ENCODE measurements at places on chromosomes 6 and 20. TPM values are rescaled to one million over a fixed set of nuclear protein-coding genes. Genes with fewer than 3 reads are reported as not detected.

Gene ADGRG6
- total RNA-seq: 3.3 TPM

Gene DTD1
- total RNA-seq: 135 TPM

Gene NRSN1
- not detected for total RNA-seq

Gene PACRG
- total RNA-seq: not detected

Gene TTLL9
- not detected for total RNA-seq

Gene ITCH
- total RNA-seq: 33.2 TPM

- DNase-seq: no peak
Measured at GRCh38 chr20:10864076-10864672, 190.4 kb upstream of the JAG1 start.

GRCh38 chr6:166592821-166593220, 6.3 kb upstream of the RAMACL start:
- DNase-seq: no peak

- DNase-seq: no peak
Measured at GRCh38 chr6:52306972-52307870, 22.7 kb upstream of the MCM3 start.

DNA sequence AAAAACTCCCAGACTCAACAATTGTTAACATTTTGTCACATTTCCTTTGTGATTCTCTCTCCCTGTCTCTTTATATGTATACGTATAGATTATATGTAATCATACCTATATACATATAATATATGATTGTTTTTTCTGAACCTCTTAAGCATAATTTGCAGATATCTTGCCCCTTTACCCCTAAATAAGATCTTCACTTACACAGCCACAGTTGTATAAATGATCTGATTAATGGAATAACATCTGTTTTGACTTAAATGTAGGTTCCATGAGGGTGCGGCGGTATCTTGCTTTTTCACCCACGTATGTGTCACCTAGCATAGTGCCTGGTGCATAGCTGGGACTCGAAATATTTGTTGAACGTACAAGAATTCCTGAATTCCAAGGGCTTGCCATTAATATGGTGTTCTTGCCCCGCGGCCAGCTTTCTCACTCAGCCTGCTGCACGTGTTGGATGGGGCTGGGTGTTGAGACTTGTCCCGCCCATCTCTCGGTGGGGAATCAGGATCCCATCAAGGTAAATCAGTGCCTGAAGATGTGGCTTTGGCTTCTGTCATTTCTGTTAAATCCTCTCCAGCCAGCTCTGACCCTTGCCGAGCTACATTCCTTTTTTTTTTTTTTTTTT, 10.4 kb upstream of the MANBAL start:
- no peak for DNase-seq
